ENCODE measurements at places on chromosomes 3 and 15. TPM values are rescaled to one million over a fixed set of nuclear protein-coding genes. Genes with fewer than 3 reads are reported as not detected.

- no peak for DNase-seq
Measured at GRCh38 chr3:195020921-195021320, 250.0 kb downstream of the XXYLT1 start.

DNA sequence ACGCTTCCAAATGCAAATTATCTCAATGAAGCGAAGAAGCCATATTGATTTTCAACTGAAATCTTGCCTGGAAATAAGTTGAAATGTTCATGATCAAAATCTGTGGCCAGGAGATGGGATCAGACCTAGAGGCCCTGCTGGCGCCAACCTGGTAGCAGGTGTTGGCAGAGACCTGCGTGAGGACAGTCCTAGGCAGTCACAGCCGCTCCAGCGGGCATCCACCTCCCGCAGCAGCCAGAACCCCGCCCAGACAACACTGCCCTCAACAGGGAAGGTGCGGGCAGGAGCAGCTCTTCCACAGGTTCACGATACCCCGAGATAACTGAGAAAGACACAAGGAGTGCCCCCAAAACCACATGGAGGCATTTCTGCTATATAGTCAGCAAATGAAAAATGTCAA lies 145.3 kb downstream of the XXYLT1 start:
- DNase-seq: no peak

Gene MESP2
- total RNA-seq: 2.5 TPM

Gene SLC7A14
- total RNA-seq: 0.12 TPM

DNA sequence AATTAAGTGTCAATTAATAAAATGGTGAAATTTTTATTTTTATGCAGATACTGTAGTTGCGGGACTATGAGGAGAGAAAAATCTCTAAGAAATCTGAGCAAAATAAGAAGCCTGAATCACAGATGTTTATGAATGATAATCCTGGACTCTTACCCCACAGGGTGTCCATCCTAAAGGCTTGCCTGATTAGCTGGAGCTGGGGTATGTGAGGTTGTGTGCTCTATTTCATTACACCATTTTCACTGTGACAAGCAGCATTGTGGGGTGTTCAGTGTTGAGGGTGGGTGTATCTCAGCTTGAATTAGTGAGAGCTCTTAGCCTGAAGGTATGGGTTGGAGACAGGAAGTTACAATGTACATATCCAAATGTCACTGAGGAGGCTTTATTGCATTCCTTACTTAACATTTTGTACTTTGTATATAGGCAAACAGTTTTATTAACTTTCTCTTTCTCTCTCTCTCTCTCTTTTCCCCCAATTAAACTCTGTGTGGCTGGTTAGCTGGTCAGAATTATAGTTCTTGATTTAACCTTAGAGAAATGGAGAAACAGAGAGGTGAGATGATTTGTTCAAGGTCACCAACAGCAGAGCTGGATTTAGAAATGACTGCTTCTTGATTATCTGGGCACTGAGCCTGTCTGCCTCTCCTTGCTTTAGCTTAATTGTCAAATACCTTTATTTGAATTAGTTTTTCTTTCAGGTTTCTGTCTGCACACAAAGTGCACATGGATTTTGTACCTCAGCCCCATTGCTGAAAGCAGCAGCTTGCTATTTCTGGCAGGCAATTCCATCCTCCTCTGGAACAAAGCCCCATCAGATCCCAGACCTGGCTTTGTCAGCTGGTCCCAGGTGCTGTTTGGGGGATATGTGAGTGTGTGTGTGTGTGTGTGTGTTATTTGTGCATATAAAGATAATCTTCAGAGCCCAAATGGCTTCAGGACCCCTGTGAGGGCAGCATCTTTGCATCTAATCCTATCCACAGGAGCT lies 35.8 kb downstream of the GJD2 start:
- no peak for DNase-seq

Gene UACA
- 39.7 TPM for total RNA-seq

Gene BCL2A1
- 1.2 TPM for total RNA-seq

GRCh38 chr3:169607949-169608348 lies 55.6 kb downstream of the MECOM start:
- DNase-seq: no peak

GRCh38 chr15:65209701-65210643 lies 1.3 kb downstream of the CILP start:
- DNase-seq: no peak

GRCh38 chr3:359672-360071 lies 163.1 kb downstream of the CHL1 start:
- peak; percentile 72 for DNase-seq

- no peak for DNase-seq
Measured at GRCh38 chr3:105828703-105829102, 40.1 kb downstream of the CBLB start.

DNA sequence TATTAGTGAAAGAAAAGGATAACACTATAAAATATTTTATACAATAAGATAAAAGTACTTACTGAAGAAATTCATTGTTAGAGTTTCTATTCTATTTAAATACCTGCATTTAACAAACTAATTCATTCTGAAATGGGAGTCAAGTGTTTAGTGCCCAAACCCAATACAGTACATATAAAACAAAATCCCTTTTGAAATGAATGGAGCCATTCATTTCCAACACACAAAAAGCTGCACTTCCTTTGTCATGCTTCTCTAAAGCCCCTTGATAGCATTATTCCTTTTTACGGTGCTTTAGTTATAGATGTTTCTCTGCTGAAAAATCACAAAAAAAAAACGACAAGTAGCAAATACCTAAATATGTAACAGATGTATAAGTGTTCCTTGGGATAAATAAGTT lies 596.3 kb downstream of the ZIC1 start:
- DNase-seq: no peak

DNA sequence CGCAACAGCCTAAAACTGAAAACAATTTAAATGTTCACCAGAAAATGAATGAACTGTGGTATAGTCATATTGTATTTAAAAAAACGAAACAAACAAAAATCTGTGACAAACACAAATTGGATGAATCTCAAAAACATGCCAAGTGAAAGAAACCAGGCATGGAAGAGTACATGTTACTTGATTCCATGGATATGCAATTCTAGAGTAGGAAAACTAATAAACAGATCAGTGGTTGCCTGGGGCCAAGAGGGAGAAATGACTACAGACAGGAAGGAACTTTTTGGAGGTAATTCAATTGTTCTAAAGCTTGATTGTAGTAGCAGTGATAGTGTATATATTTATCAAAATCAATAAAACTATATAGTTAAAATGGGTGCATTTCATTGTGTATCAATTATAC lies 16.8 kb downstream of the UBE3A start:
- DNase-seq: no peak

DNA sequence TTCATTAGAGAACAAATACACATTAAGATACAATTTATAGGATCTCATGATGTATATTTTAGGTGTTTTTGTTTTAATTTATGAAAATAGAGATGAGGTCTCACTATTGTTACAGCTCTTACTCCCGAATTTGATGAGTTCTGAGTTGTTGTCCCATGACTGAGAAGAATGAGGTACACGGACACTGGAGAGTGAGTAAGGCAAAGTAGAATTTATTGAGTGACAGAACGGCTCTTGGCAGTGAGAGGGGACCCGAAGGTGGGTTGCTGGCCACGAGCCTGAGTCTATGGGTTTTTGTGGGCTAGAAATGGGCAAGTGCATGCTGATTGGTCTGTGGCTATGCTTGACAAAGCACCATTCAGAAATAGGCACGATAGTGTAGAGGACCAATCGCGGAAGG lies 3.1 kb upstream of the RNF168 start:
- no peak for DNase-seq

DNA sequence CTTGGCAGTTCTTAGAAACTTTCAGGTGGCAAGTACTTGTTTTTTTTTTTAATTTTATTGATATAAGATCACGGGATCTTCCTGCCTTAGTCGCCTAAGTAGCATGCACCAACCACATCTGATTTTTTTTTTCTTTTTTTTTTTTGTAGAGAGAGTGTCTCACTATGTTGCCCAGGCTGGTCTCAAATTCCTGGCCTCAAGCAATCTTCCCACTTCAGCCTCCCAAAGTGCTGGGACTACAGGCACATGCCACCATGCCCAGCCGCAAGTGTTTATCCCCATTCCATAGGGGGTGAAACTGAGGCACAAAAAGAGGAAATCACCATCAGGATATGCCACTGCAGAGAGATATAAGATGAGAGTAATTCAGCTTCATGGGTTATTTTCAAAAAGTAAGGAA lies 102.9 kb downstream of the IGF2BP2 start:
- DNase-seq: no peak

- peak; percentile 57 for DNase-seq
Measured at GRCh38 chr15:36161771-36162212, 417.6 kb upstream of the CDIN1 start.

Gene WDR93
- not detected for total RNA-seq

GRCh38 chr3:16936233-16936632 lies 51.5 kb downstream of the PLCL2 start:
- no peak for DNase-seq

DNA sequence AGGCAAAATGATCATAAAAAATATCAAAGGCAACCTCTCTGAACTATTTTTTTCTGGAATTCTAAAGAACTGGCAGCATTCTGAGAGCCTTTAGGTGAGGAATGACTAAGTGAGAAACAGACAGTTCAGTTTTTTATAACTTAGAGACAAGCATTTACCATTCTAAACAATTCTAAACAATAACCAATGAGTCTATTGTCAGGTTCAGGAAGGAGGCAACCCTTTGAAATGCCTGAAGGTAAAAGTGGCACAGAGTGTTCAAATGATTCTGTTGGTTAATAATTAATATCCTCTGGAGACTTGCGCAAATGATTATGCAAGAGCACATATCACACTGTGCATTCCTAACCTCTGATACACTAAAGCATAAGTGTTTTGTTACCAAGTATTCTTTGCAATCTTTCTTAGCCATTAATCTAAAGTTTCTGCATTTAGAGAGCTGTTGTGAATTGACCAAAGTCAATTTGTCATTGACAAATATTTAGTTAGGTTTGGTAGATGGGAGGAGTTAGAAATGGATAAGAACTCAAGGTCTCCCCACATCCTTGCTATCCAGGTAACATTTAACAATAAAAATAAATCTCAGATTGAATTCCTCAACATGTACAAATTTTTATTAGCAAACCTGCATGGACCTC lies 9.2 kb upstream of the TGFBR2 start:
- DNase-seq: peak; percentile 99

Gene DNAJA4
- total RNA-seq: 10.2 TPM

- no peak for DNase-seq
Measured at GRCh38 chr3:81452418-81452817, 309.0 kb downstream of the GBE1 start.

- no peak for DNase-seq
Measured at GRCh38 chr3:131856171-131856570, 178.6 kb downstream of the CPNE4 start.

DNA sequence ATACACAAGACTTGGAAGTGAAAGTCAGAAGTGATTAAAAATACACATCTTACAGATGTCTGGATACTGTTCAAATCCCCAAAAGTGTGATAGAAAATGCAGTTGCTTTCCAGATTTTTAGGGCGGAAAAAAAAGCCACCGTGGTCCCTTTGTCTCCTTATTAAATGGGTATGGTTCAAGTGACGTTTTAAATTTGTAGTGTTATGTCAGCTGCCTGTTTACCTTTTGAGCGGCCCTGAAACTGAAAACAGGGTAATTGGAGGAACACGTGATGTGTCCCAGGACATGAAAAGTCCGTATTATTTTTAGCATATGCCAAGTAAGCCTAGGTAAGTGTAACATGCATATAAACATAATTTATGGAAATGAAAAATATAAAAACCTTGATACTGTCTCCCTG lies 109.0 kb upstream of the PDZRN3 start:
- no peak for DNase-seq

- no peak for DNase-seq
Measured at GRCh38 chr15:85672332-85673084, 122.2 kb downstream of the KLHL25 start.

Gene TM4SF18
- total RNA-seq: 1.4 TPM

Gene CLEC3B
- not detected for total RNA-seq

- DNase-seq: no peak
Measured at GRCh38 chr3:84717894-84718293, 240.9 kb upstream of the CADM2 start.

Gene CCDC9B
- total RNA-seq: 10.7 TPM

Gene ALAS1
- total RNA-seq: 71.5 TPM

Gene ANKUB1
- not detected for total RNA-seq

Data from epithelial cell of proximal tubule (primary cell).